ENCODE measurements at places on chromosomes 7 and 10. TPM values are rescaled to one million over a fixed set of nuclear protein-coding genes. Genes with fewer than 3 reads are reported as not detected.

The CALML5 gene
- total RNA-seq: not detected

The SPDYE5 gene
- not detected for total RNA-seq

DNA sequence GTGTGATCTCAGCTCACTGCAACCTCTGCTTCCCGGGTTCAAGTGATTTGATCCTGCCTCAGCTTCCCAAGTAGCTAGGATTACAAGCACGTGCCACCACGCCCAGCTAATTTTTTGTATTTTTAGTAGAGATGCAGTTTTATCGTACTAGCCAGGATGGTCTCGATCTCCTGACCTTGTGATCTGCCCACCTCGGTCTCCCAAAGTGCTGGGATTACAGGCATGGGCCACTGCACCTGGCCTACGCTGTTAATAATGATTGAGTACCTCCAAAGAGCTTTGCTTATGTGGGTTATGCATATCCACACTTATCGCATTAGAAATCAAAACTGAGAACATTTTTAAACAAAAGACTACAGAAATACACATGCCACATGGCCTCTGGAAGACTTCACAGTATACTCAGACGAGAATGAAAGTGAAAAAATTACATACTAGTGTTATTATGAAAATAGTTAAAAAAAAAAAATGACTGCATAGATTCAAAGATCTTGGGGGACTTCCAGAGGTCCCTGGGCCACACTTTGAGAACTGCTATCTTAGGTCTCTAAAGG is 25.4 kb downstream of the RPP38 start:
- no peak for DNase-seq

DNA sequence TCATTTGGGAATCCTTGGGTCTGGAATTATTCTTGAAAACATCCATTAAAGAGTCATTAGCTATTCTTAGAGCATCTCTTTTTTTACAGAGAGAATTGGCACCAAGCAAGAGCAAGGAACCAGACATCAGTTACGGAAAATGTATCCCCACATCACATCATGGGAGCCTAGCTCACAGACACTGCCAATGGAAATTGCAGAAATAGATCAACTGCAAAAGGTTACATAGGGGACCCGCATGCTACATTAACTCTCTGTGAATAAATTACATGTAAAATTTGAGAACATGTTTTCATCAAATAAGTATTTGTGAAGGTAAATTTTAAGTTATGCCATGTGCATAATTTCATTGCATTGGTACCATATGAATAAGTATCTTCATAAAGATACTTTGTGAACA is 224.8 kb downstream of the ZNF248 start:
- no peak for DNase-seq

GRCh38 chr7:14000247-14000646 is 10.8 kb upstream of the ETV1 start:
- no peak for DNase-seq

The CRYGN gene
- under 0.01 TPM for total RNA-seq

GRCh38 chr10:120805014-120805812 is 45.9 kb upstream of the WDR11 start:
- no peak for DNase-seq

All from liver (tissue), 10 donors.